ENCODE measurements at places on chromosomes 6 and 20. TPM values are rescaled to one million over a fixed set of nuclear protein-coding genes. Genes with fewer than 3 reads are reported as not detected.

The PRKN gene
- total RNA-seq, result 7.0 TPM

The WFDC2 gene
- total RNA-seq, result 4.8 TPM

The PDCD2 gene
- 59.0 TPM for total RNA-seq

The SSTR4 gene
- not detected for total RNA-seq

The BCAS1 gene
- total RNA-seq, result 0.32 TPM

The OR14J1 gene
- total RNA-seq, result not detected

The LY6G6C gene
- total RNA-seq, result 1.8 TPM

The PTK6 gene
- 0.17 TPM for total RNA-seq

The RAB32 gene
- 8.6 TPM for total RNA-seq

The SMLR1 gene
- not detected for total RNA-seq

The TRDN gene
- total RNA-seq, result not detected

The RIPPLY2 gene
- 4.9 TPM for total RNA-seq

The CFB gene
- not detected for total RNA-seq

The TCP11 gene
- total RNA-seq, result not detected

DNA sequence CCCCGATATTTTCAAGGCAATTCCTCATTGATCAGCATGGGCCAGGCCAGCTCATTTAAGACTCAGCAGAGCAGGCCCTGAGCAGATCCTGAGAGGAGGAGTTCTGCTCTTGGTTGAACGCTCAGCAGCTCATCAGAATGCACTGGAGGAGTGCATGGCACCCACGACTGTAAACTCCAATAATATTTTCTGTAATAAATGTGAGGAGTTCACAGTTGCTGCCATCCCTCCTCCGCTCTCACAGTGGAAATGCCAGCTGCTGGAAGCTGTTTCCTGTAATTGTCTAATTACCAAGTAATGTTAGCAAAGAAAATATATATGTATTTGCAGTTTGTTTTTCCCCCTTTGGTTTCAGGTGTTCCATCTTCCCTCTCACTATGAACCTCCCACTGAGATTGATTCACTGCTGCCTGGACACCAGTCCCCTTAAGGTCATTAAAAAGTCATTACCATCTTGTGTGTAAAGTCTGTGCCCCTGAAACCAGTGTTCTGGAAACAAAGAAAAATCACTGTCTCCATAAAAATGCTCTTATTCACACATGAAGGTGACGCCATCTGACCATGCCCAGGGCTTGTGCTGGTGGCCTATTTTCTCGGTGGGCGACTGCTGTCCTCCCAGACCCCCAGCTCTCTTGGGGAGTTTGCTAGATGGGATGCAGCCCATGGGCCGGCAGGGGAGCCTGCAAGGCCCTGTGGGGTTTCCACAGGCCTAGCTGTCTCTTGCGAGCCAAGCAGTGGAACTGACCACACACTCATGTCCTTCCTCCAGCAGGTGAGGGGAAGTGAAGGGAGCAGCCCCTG lies 374.2 kb downstream of the ZFAND3 start:
- DNase-seq, result no peak

GRCh38 chr20:46267108-46268105 lies 40.9 kb downstream of the CDH22 start:
- no peak for DNase-seq

GRCh38 chr6:100517106-100517505 lies 52.4 kb upstream of the SIM1 start:
- DNase-seq, result no peak

DNA sequence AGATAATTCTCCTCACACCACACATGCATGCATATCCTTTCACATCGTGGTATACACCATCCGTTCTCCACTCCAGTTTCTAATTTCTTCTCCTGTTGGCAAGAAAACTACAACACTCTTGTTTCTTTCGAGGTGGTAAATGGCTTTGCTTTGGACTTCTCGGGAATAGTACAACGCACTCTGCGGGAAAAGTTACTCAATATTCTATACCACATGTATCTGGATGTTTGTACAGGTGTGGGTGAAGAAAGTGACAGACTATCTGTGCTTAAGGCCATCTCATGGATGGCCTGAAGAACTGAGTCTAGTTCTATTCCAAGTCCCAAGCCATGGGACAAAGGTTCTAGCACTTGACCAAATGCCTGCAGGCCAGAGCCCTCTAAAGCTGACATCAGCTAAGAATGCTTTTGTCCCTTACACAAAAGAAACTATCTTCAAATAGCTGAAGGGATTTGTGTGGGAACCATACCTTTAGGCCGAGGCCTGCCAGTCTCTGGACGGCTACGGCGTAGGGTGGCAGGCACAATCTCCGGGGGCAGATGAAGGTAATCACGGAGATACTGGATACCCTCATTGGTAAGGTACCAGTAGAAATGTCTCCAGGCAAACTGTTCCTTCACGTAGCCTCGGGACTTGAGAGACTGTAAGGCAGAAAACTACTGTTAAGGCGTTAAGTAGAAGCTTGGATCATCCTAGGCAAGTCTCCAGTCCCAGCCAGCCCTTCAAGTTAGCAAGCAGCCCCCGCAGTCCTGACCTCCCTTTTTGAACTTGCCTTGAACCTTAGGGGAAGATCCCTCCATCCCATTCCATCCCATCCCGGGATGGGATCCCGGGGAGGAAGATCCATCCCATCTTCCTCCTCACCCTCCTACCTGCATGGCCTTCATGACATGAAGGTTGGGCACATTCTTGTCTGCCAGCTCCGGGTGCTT lies 1.4 kb downstream of the RPS10 start:
- DNase-seq, result no peak

- DNase-seq, result no peak
These were observed 36.1 kb downstream of the C6orf132 start for GRCh38 chr6:42106112-42107023.

GRCh38 chr20:2005359-2005758 lies 11.5 kb upstream of the PDYN start:
- DNase-seq, result no peak

- no peak for DNase-seq
These were observed 62.8 kb upstream of the LRRC1 start for GRCh38 chr6:53731866-53732636.

DNA sequence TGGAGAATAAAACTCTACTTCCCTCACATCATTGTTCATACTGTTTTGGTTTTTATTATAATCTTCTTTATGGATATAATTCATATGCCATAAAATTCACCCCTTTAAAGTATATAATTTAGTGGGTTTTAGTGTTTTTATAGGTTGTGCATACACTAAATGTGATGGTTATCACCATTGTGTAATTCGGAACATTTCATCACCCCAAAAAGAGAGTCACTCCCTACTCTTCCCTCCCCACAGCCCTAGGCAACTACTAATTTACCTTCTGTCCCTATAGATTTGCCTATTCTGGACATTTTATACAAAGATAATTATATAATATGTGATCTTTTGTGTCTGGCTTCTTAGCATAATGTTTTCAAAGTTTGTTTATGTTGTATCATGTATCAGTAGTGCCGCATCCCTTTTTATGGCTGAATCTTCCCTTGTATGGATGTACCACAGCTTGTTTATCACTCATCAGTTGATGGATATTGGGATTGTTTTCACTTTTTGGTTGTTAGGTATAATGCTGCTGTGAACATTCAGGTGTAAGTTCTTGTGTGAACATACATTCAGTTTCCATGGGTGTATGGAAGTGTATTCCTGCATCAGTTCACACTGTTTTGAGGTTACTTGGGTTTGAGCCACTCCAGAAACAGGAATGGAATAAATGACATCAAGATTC lies 4.2 kb downstream of the TM9SF4 start:
- no peak for DNase-seq

DNA sequence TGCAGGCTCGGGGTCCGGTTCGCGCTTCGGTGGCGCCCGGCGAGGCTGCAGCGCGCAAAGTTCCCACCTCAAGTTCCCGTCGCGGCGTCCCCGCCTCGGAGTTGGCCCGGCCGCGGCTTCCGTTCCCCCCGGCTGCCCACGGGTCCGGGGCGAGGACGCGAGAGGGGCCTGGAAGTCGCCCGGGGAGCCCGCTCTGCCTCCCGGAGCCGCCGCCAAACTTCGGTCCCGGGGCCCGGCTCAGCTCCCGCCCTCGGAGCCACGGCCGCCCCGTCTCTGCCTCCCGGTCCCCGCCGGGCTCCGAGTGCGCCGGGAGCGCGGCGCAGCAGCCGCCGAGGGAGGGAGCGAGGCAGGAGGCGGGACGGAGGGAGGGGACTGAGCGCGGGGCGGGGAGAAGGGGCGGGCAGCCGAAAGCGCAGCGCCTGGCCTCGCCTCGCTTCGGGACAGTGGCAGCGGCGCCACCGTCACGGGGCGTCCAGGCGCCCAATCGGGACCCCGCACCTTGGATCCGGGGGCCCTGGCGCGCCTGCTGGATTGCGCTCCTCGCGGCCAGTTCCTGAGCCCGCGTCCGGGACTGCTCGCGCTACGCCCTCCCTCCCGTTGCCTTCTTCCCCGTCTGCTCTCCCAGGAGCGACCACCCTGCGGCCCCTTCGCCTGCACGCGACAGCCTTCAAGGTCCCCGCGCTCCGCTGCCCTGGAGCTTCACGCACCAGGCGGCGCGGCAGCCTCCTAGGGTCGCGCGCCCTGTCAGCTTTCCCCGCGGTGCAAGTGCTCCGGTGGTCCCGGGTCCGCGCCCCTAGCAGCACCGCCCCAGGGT lies at the start of gene KCNG1:
Gene KCNG1, minus strand, starts transcription at position 305 of the 814 bp plus-strand sequence. CDS start 12,769 bp downstream, outside the sequence.
- DNase-seq, result peak; percentile 84

DNA sequence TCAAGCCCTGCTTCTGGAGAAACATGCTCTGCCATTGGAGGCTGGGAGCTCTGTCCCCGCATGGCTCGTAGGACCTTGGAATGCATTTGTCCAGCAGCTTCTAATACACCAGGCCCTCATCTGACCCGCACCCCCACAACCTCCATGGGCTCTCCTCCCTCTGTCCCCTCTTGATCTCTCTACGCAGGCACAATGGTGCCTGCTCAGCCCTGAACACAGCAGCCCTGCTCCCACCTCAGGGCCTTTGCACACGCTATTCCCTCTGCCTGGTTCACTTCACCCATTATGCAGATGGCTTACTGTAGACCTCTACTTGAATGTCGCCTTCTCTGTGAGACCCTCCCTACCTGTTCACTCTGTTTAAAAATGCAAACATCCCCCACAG lies 27.0 kb upstream of the PTGIS start:
- DNase-seq, result no peak

DNA sequence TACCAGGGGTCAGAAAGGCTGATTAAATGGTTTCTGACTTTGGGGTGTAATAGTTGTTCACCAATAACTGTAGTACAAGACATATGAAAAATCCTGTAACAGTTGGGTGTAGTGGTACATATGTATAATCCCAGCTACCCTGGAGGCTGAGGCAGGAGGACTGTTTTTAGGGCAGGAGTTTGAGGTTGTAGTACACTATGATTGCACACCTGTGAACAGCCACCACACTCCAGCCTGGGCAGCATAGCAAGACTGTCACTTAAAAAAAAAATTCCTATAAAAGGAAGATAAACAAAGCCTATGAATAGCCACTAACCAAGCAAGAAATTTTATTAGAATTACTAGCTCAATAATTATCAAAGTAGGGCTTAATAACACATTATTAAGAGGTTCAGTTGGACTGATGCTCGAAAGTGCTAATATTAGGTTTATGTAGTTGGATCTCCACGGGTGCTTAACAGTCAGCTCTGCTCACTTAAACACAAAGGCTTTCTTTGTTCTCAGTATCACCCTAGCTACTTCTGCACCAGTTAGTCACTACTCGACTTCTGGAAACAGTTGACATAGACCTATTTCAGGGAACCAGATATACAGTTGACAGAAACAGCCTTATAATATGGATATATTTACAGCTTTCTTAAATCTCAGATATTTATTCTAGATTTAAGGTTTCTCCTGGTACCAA lies 113.0 kb downstream of the MTFR2 start:
- no peak for DNase-seq

GRCh38 chr20:582204-582603 lies 27.9 kb downstream of the TCF15 start:
- DNase-seq, result no peak

DNA sequence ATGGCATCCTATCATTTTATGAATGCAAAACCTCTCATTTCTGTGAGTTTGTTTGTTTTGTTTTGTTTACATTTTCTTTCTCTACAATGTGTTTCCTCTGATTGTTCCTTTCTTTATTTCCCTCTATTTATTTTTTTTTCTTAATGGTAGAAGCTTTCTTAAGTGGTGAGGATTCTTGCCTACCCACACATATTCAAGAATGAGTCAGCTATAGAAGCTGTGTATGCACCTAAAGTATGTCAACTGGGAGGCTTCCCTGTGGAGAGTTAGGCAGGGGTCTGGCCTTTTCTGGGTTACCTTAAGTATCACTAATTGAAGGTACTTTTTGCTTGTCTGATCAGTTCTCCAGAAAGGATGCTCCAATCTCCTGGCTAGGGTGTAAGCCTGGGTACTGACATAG lies 354.0 kb downstream of the ESR1 start:
- DNase-seq, result no peak

- no peak for DNase-seq
These were observed 203.2 kb upstream of the SGK1 start for GRCh38 chr6:134521116-134521501.

- no peak for DNase-seq
These were observed 20.7 kb upstream of the RREB1 start for GRCh38 chr6:7087066-7087465.

DNA sequence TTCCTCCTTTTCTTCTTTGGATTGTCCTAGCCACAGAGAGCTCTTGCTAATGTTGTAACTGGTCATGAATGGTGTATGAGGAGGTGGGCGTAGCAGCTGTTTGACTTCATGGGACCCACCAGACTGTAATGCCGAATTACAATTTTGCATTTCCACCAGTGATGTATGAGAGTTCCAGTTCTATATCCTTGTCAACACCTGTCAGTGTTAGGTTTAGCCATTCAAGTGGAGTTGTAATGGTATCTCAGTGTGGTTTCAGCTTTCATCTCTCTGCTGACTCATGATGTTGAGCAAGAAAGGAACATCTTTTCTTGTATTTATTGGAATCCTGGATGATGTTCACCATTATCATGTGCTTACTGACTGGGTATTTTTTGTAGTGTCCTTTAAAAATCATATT lies 5.1 kb downstream of the IGF2R start:
- DNase-seq, result no peak

DNA sequence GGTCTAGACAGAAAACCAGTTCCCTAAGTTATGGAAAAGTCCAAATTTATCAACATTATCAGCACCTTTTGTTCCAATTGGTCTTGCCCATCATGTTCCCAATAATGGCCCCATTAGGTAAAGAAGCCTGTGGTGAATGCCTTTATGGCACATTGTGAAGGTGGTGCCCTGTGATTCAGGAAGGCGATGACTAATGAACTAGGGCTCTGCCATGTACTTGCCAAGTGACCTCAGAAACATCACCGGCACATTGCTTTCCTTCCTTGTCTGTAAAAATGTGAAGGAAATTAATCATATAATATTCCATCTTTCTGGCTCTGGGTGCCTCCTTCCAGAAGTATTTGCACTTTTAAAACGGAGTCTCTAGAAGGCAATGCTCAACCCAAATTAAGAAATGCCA lies 132.3 kb downstream of the UNC5CL start:
- DNase-seq, result no peak

DNA sequence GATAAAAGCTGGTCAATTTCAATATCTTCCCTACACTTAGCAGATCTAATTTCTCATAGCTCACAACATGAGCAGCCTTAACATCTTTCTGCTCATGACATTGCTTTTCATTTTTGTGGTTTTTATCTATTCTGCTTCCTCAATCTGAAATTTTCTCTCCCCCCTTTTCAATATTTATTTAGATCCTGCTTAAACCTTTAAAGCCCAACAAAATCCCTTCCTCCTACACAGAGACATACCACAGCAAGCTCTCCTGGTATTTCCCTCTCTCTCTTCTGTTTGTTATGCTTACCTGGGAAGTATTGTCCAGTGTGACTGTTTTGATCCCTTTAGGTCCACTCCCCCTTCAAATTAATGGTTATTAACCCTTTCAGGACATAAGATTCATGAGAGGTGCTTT lies 582.5 kb downstream of the RFPL4B start:
- DNase-seq, result no peak

GRCh38 chr20:37095108-37095598 lies 644 bp downstream of the RBL1 start:
- no peak for DNase-seq

- DNase-seq, result no peak
These were observed 65.8 kb downstream of the TBC1D7 start for GRCh38 chr6:13262302-13263230.
